ENCODE measurements at places on chromosomes 6 and 20.

- DNase-seq: no peak
Observed at GRCh38 chr6:52535711-52536423, 41.0 kb downstream of the TRAM2 start.

- DNase-seq: no peak
Observed at GRCh38 chr6:43855247-43855646, 85.2 kb downstream of the VEGFA start.

- no peak for DNase-seq
Observed at GRCh38 chr20:48568520-48568919, 259.3 kb downstream of the PREX1 start.

- DNase-seq: no peak
Observed at GRCh38 chr20:10495173-10495572, 60.1 kb downstream of the SLX4IP start.

DNA sequence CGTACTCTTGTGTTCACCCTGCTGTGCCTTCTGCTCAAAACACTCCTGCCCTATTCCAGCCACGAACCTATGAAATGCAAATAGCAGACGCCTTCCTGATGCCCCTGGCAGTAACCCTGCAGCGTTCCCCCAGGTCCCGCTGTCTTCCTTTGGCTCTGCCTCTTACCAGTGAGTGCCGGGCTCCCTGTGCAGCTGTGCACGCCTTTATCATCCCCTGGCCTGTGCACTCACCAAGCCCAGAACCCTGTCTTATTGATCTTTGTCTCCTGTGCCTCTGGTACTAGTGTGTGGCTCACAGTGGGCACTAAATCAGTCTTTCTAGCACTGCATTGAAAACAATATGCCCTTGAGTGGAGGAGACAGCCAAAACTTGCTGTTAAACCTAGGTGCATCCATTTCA lies 19.7 kb downstream of the ZDHHC14 start:
- DNase-seq: no peak

DNA sequence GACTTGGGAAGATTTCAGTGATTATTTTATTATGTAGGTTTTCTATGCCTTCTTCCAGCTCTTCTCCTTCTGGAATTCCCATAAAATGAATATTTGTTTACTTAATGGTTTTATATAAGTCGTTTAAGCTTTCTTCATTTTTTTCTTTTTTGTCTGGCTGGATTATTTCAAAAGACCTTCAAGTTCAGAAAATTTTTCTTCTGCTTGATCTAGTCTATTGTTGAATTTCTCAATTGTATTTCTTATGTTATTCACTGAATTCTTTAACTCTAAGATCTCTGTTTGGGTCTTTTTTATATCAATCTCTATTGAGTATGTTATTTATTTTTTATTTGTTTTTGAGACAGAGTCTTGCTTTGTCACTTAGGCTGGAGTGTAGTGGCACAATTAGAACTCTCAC lies 117.4 kb downstream of the CEP57L1 start:
- DNase-seq: no peak
